ENCODE measurements at places on chromosomes 6 and 20.

DNA sequence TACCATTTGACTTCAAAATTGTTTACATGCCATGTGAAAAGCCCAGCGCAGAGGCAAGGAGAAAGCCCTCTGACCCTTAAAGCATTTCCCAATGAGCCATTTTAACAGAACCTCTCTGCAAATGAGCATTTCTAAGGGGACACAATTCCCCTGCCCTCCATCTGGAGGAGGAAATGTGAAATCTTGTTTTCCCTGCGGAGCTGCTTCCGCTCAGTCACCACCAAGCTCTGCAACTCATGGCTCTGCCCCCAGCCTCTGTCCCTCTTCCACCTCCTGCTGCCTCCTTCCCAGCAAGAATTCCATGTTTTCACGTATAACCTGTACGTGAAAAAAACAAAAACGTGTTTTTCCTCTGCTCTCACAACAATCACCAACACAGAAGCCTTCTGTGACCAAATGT lies 12.3 kb downstream of the RIN2 start:
- no peak for DNase-seq

DNA sequence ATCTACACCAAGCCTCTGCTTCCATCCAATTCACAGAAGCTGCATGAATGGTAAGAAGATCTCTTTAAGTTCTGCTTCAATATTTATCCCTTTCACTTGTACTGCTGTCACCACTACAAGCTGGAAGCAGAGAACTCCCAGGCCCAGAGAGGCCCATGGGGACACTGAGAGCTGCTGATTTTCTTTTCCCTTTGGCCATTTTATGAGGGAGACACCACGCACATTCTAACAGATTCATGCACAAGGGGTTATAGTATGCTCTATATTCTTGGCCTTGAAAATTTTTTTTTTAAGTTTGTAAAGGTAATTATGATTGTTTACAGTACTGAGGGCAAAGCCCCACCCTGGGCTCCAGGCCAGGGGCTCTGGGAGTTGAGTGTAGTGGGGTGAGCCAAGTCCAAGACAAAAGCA lies 88.4 kb downstream of the MYB start:
- DNase-seq = peak; percentile 51

DNA sequence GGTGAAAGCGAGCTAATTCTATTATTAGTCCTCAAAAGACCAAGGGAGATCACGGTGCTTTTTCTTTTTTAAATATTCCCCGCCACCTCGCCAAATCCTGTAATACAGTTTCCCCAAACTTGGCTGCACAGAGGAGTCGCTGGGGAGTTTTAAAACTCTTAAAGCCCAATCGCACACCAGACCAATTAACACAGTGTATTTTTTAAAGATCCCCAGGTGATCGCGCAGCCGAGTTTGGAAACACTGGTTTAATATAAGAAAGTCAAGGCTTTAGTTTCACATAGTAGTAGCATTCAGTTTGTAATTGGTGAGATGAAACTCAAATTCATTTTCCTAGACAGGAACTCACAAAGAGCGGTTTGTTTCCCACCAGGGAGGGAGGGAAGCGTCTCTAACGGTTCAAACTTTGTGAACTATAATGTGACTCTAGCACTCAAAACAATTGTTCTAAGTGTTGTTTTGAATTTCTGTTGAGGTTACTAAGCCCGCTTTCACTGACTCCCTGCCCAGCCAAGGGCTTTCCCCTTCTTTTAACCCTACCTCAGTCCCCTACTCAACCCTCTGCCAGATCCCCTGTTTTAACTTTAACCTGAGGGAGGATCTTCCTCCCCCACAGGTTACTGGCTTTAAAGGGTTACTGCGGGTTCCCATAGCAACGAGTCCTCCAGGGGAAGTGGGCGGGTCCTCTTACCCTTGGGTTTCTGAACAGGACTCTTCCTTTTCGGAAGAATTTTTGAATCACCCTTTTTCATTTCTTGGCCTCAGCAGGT lies 25.7 kb upstream of the BTBD3 start:
- peak; percentile 90 for DNase-seq

DNA sequence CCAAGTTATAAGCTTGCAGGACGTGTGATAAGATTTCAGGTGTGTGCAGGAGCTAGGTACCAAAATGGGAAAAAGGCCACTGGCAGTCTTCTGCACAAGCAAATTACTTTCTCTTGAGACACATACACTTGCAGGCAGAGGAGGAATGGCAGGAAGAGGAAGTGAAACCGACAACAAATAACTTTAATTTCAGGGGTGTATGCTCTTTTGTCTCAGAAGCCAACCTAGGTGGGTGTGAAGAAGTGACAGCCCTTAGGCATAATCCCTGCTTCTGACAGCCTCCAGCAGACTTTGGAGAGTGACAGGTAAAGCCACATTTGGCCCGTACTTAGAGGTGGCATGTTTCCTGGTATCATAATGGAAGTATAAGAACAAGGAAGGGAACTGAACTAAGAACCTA lies 118.8 kb upstream of the TRAF3IP2 start:
- DNase-seq = no peak

- DNase-seq = no peak
Observed at GRCh38 chr6:169145496-169145895, 108.2 kb downstream of the THBS2 start.

- DNase-seq = no peak
Observed at GRCh38 chr20:22506827-22507226, 77.5 kb downstream of the FOXA2 start.

DNA sequence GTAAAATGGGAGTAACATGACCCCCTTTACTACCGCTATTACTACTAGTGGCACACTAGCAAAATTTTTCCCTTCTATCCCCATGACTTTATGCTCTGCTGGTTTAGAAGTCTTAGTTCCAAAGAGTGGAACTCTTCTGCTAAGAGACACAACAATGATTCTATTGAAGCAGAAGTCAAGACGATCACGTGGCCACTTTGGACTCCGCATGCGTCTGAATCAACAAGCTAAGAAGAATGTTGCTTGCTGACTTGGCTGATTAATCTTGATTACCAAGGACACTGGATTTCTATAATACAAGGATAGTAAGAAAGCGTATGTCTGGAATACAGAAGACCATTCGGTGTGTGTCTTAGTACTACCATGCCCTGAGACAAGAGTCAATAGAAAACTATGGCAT lies 244.7 kb upstream of the BTBD3 start:
- DNase-seq = no peak

DNA sequence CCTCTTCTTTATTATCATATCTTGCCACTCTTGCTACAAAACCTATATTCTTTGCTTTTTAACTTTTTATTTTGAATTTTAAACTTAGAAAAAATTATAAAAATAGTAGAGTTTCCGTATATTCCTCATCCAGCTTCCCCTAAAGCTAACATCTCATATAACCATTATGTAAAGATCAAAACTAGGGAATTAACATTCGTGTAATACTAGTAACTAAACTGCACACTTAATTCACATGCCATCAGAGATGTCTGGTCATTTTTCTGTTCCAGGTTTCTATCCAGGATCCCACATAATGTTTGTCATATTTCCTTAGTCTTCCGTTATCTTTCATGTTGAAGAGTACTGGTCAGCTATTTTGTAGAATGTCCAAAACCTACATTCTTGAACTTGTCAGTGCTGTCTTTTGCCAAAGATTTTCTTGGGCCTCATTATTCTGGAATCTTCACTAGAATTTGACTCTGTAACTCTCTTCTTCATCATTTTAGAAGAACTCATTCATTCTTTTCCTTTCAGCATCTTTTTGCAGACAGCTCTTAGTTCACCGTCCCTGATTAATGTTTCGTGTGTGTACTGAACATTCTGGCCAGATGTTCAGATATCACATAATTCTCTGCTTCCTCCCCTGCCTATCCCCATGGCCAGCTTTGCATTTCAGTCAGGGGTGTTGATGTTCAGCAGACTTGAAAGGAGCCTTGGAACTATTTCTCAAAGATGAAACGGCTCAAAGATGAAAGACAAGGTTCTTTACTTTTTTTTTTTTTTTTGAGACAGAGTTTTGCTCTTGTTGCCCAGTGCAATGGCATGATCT lies 9.4 kb downstream of the CTNNBL1 start:
- no peak for DNase-seq

GRCh38 chr6:164838068-164838615 lies 471.3 kb downstream of the C6orf118 start:
- no peak for DNase-seq

DNA sequence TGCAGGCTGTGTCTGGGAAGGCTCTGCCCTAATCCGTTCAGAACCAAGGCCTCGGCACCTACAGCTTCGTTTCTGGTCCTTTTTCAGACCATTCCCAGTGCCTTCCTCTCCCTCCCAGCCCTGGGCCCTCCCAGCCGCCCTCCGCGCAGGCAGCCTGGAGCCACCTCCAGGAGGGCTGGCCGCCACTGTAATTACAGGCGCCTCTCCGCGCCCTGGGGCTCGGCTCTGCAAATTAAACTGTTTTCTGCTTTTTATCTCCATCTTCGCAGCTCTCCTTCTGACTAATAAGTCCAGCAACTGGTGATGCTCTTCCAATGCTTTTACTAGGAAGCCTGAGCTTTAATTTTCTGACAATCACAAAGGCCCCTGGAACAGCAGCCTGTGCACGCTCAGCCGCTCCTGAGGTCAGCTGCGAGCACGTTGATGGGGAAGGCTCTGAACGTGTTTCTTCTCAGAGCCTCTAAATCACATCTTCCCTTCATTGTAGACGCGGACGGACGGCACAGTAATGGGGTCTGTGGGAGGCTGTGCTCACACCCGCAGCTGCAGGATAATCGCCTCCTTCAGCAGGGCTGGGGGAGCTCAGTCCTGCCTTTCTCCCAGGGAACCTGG lies 194.6 kb downstream of the DLL1 start:
- no peak for DNase-seq

GRCh38 chr6:73143551-73143950 lies 81.7 kb downstream of the KHDC1L start:
- DNase-seq = no peak

DNA sequence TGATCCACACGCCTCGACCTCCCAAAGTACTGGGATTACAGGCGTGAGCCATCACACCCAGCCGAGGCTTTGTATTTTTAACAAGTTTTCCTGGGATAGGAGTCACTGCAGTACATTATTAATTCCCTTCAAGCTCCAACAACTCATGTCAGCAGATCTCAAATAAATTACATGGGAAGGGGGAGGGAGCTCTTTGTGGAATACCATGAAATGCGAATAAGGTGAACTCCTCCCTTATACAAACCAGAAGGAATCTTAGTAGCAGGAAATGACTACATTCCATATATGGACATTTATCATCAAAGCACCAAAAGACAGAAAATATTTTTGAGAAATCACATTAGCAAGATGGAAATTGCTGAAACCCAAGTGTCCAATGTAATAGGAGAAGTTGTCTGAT lies 2.9 kb downstream of the GSS start:
- DNase-seq = no peak

DNA sequence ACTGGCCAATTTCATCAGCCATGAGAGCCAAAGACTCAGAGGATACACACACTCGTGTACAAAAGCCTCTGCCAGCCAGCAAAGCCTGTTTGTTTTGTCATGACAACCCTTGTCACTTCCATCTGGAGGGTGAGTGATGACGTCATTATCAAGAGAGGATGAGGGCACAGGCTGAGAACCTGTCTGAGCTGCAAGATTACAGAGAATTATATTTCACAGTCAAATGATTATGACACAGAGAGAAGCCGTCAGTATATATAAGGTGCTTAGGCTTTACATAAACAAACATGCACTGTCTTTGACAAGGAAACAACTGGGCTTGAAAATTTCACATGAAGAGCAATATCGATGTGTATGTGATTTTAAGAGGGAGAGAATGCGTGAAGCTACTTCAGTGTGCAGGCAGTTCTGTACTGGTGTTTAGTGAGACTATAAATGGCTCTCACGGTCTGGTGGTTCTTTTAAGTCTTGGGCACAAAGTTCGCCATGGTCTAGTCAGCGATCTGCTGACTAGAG lies 36.5 kb upstream of the BCLAF1 start:
- no peak for DNase-seq

DNA sequence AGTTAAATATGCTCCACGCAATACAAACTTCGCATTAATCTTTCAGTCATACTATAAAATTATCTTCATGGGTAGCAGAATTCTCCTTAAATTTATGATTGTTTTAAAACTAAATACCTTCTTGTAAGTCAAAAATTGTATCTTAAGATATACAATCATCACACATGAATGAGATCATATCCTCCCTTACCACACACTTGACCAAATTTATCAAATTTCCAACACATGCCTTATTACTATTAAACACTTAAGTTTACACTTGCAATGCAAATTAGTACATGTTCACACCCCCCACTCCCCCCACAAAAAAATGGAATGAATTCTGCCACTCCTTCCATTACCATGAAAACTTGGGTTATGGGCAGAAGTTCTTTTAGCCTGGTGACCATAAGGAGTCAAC lies 13.8 kb downstream of the RANBP9 start:
- no peak for DNase-seq

- peak; percentile 73 for DNase-seq
Observed at GRCh38 chr6:119350202-119350951, 816 bp upstream of the MAN1A1 start.

GRCh38 chr6:143878272-143878760 lies 14.0 kb downstream of the ZC2HC1B start:
- DNase-seq = peak; percentile 33

DNA sequence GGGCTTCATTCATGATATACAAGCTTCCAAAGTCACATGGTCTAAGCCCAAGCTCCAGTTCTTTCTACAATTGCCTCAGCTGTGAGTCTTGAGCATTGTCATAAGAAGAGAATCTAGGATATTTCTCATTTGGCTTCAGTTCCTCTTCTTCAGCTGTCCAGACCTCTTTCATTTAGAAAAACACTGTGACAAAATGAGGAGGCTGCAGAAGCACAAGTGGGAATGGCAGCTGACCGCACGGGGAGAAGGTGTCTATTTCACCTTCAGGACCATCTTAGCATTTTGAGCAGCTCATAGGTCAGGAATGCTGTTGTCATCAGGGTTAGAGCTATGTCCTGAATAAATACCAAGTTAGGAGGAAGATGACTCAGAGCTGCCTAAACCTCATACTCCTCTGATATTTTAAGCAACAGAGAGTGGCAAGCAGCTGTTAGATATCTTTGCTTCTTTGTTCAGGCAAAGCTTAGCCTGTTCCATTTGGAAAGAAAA lies 390.1 kb upstream of the CITED2 start:
- peak; percentile 23 for DNase-seq

All from HT-29 (cell line).